ENCODE measurements at places on chromosomes 1 and 21.

DNA sequence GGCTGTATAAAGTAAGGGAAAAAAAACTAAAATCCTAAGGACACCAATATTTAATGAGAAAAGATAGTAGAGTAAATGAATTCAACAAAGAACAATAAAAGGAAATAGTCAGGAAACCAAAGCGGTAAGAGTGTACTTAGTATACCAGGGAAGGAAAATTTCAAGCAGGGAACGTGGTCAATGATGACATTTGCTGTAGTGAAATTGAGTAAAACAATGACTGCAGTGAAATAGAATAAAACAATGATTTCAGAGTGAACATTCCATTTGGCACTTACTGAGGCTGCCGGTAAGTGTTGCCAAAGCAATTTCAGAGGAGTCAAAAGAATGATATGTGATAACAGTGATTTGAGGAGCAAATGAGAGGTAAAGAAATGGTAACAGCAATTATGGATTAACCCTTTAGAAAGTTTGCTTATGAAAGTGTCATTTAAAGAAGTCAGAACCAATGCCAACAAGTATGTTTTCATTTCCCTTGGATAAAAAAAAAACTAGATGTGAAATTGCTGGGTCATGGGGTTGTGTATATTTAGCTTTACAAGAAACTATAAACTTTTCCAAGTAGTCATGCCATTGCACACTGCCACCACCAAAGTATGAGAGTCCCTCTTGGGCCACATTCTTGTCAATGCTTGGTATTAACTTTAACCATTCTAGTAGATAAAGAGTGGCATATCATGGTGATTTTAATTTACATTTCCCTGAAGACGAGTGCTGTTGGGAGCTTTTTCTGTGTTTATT, 50.5 kb downstream of the VCAM1 start:
- DNase-seq = no peak

- no peak for DNase-seq
These were observed 13.3 kb upstream of the PPP2R5A start for GRCh38 chr1:212271823-212272485.

GRCh38 chr1:198641966-198642668, 3.3 kb downstream of the PTPRC start:
- no peak for DNase-seq

GRCh38 chr1:2294033-2294724, 66.1 kb downstream of the SKI start:
- no peak for DNase-seq

- no peak for DNase-seq
These were observed 41.5 kb upstream of the NEXN start for GRCh38 chr1:77846966-77847365.

GRCh38 chr1:24779689-24780464, 34.6 kb downstream of the CLIC4 start:
- no peak for DNase-seq

Measured in right kidney (tissue), 9 donors.